ENCODE measurements at places on chromosomes 2 and 18.

DNA sequence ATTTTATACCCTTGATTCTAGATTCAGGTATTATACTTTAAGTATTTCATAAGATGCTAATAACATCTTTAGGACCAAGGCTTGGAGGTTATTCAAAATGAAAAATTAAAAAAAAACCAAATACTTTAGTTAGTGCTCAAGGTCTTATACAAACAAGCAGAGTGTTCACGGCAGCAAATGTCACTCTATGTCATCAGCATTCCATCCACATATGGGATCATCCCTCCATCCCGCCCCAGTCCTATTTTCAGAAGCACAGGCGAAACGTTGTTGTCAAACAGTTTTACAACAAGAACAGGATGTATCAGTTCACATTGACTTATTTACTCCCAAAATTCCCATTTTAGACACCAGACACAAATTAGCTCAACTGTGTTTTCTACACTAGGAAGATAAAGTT, 83.7 kb downstream of the DSEL start:
- no peak for DNase-seq

GRCh38 chr18:48992791-48993555, 42.2 kb upstream of the SMAD7 start:
- no peak for DNase-seq

GRCh38 chr2:161905389-161906046, 168.5 kb downstream of the DPP4 start:
- DNase-seq, result peak; percentile 40

DNA sequence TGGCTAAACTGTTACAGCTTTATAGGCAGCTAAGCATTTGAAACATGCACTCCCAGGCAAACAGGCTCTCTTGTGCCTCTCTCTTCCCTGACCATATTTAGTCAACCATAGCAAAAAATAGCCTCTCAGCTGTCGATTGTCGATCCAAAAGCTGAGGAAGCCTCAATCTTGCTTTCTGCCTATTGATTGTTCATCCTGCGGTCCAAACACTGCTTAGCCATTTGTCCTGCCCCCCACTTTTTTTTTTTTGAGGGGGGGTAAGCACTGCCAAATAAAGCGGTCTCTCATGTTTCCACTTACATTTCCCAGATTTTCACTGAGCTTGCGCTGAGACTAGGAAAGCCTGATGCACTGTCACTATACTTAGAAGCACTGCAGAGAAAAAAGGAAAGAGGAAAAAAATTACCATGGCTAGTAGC, 90.8 kb downstream of the MIB1 start:
- DNase-seq, result no peak

- DNase-seq, result no peak
These were observed 2.7 kb upstream of the ASNSD1 start for GRCh38 chr2:189658306-189659212.

- no peak for DNase-seq
These were observed 98.1 kb downstream of the ICA1L start for GRCh38 chr2:202773301-202773973.

DNA sequence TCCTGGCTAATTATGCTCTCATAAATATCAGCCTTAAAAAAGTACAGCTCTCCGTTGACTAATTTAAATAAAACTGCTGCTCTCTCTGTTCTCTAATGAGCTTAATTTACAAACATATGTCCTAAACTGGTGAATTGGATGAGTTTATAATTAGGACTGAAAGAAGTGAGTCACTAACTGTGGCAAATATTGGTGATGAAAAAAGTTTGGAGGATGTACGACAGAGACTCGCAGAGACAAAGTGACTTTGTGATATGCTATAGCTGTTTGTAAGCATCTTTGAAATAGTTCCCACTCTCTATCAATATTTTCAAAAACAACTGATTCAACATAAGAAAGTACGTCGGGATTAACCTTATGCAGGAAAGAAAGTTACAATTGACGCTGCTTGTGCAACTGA, 138.9 kb upstream of the TMEFF2 start:
- no peak for DNase-seq

- peak; percentile 15 for DNase-seq
These were observed 72.5 kb downstream of the SS18 start for GRCh38 chr18:26017929-26018328.

GRCh38 chr2:239383759-239384156, 17.1 kb downstream of the HDAC4 start:
- DNase-seq, result no peak

- peak; percentile 3 for DNase-seq
These were observed 527.6 kb downstream of the SATB2 start for GRCh38 chr2:198930170-198930569.

DNA sequence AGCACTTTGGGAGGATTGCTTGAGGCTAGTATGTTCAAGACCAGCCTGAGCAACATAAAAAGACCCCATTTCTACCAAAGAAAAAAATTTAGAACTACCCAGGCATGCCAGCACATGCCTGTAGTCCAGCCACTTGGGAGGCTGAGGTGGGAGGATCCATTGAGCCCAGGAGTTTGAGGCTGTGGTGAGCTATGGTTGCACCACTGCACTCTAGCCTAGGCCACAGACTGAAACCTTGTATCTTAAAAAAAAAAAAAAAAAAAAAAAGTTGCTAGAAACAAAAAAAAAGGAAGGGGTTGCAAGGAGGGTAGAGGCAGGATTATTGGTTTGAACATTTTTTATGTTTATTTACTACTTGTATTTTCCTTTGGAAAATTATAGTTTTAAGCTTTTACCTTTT, 4.8 kb downstream of the SEC11C start:
- DNase-seq, result no peak

DNA sequence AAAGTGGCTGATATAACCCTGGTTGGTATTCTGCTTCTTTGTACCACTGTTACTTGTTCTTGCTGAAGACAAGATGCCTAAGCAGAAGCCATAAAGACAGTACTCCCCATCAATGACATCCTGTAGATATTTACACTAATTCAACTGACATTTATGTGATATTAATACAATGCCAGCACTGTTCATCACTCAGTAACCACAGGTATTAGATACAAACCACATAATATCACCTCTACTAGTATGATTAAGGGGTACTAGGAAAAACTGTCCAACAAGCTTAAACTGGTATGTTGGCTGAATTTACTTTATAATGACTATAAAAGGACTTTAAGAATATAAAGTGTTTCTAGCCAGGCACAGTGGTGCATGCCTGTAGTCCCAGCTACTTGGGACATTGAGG, 65.8 kb downstream of the RTN4 start:
- no peak for DNase-seq

- no peak for DNase-seq
These were observed 5.9 kb upstream of the SFXN5 start for GRCh38 chr2:73077424-73077795.

DNA sequence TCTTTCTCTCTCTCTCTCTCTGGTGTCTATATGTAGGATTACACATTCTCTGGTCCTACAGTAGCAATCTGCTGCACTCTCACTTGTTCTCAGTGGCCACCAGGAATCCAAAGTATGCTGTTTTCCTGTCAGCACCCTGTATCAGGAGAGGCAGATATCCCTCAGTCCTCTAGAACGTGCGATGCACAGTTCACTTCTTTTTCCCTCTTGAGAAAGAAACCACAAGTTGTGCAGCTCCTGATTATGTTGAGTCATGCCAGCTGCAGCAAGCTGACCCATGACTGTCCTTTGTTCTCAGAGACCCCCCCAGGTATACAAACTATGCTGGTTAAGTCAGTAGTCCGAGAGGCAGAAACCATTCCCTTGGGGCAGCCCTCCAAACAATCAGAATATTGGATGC, 54.6 kb downstream of the LANCL1 start:
- DNase-seq, result peak; percentile 90

DNA sequence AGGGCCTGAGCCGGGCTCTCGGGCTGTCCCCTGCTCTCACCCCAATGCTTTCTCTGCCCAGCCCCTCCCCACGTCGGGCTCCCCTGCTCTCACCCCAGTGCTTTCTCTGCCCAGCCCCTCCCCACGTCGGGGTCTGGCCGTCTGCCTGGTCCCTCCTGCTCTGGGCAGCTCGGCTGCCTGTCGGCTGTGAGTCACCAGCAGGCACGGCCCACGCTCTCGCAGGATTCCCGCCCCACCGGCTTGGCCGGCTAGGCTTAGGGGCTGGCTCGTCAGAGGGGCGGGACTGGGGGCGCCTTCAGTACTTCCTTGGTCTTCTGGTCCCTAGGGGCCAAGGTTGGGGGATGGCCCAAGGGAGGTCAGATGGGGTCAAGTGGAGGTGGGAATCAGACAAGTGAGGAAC, 3.3 kb downstream of the BOK start:
- DNase-seq, result peak; percentile 93

- DNase-seq, result no peak
These were observed 121.7 kb downstream of the INO80D start for GRCh38 chr2:205964111-205964761.

GRCh38 chr18:74346206-74346605, 30.6 kb downstream of the C18orf63 start:
- DNase-seq, result no peak

GRCh38 chr2:100820523-100821254, 750 bp downstream of the NPAS2 start:
- DNase-seq, result peak; percentile 36

DNA sequence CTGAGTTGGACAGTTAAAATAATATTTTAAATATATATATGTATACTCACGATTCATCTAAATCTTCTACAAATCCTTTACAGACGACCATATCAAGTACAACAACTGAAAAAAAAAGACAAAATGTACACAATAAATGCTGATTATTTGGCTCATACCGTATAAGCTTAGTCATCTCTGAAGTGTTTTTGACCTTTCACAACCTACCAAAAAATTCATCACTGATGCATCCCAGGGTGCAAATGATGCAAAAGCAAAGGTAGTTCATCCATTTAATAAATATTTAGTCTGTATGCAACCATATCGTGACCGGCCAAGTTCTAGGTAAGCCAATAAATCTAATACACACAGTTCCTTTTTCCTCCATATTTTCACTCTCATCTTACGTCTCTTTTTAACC, 1.1 kb downstream of the TMX3 start:
- DNase-seq, result no peak

DNA sequence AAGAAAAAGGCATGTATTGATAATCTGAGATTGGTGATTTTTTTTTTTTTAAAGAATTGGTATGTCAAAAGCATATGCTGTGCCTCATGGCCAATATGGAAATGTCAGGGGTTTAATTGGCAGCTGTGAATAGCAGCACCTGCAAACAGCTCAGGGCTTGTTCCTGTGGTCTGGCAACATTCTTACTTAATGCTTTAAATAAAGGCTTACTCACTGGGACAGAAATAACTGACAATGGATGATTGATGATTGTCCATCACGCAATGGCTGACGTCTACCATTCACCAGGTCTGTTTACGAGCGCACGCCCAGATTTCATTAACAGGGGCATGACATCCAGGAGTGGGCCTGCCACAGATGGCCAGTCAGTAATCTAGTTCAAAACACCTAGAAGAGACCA, 66.7 kb downstream of the ETAA1 start:
- peak; percentile 85 for DNase-seq

DNA sequence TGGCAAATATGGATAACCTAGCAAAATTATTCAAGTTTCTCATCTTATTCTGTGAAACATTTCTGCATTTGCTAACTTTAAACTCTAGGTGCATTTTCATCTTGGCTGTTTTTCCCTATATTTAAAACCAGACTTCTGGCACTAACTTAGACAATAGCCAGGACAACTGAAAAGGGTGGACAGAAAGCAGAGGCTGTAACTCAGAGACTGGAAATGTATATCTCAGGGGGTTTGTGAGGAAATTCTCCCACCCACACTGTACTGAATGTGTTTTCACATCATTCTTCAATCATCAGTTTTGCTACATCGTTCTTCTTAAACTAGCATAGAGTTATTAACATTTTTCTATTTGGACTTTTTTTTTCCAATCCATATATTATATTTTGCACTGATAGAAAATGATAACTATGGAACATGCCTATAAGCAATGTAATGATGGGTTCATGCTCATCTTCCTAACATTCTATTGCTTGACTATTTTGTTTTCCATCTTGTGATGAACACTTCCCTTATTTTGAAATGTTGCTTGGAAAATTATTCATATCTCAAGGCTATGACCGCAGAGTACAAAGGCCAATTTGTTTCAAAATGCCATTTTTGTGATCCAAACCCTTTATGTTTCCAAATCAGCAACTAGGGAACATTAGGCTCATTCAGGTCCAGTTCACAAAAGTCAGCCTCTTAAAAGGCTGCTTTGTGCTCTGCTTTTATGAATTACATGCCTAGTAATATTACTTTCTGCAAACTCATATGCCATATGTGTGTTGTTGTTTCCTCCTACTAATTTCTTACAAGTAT, 125.8 kb upstream of the CDH19 start:
- no peak for DNase-seq

DNA sequence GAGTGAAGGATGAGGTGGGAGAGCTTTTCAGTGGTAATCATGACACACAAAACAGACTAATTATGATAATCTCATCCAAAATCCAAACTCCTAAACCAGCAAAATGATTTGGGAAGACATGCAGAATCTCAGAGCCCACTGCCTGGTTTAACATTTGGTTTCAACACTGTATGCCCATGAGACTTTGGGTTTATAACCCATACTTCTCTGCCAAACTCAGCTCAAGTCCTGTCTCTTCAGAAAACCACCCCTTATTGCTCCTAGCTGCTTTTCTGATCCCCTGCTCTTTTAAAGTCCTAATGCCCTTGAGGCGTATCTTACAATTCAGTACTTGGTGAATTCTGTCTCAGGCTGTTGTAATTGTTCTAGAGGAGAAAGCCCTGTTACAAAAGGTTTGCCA, 593.0 kb upstream of the ID2 start:
- no peak for DNase-seq

GRCh38 chr2:224366267-224366844, 35.6 kb downstream of the FAM124B start:
- DNase-seq, result peak; percentile 7

- no peak for DNase-seq
These were observed 115.0 kb upstream of the RMDN2 start for GRCh38 chr2:37809931-37810570.

DNA sequence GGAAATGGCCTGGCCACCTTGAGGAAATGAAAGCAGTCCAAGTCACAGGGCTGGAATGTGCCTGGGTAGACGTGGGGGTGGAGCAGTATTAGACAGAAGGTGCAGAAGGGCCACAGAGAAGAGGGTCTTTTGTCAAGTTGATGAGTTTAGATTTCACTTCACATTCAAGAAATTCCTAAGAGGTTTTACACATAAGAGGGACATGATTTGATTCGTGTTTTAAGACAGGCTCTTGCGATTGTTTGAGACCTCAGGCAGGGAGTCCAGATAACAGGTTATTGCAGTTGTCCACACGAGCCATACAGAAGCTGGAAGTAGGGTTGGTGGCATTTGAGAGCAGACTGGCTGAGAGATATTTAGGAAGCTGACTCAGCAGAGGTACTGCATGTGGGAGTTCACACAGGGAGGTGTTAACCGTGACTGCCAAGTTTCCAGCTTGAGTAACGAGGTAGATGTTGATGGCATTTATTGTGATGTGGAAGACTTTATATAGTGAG, 64.6 kb downstream of the NEB start:
- peak; percentile 63 for DNase-seq

GRCh38 chr2:73110168-73111072, 2.3 kb downstream of the RAB11FIP5 start:
- peak; percentile 38 for DNase-seq

All from astrocyte of the hippocampus (primary cell).